ENCODE measurements at places on chromosomes 5 and 9.

GRCh38 chr5:62206150-62206829 lies 99.7 kb upstream of the KIF2A start:
- DNase-seq, result no peak

DNA sequence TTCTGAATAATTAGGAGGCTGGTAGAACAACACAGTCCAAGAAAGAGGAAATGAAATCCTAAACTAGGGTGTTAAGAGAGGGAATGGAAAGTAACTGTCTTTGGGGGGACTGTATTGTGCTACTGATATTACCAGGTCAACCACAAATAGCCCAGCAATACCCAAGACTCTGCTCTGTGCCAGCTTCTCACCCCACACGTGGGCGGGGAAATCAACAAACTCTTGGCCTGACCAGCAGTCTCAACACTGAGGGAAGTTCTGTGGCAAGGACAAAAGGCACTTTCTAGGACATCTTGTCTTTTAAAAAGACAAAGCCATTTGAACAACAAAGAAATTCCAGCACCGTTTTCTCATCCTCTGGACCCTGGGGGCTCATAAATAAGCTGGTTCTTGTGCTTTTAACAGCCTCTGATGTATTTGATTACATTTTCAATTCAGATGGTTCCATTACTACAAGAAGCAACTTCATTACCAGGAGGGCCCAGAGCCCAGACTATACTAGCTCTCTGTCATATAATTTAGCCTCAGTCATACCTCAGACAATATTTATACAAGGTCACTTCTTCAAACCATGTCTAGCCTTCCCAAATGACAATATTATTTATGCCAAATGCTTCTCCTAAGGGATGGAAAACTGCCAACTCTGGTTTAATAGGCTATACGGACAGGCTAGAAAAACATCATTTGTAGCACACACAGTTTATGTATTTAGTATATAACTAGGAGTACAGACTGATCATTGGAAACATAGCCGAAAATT lies 297.8 kb downstream of the CWC27 start:
- no peak for DNase-seq

- DNase-seq, result no peak
Observed at GRCh38 chr5:98076501-98076900, 697.0 kb upstream of the RGMB start.

GRCh38 chr5:60700416-60700757 lies 421 bp upstream of the DEPDC1B start:
- DNase-seq, result no peak

- no peak for DNase-seq
Observed at GRCh38 chr5:91302958-91303357, 80.2 kb downstream of the ARRDC3 start.

GRCh38 chr9:88820055-88820454 lies 171.2 kb upstream of the S1PR3 start:
- no peak for DNase-seq

- no peak for DNase-seq
Observed at GRCh38 chr5:94181895-94182294, 436.5 kb downstream of the KIAA0825 start.

GRCh38 chr5:93967923-93968322 lies 226.5 kb upstream of the POU5F2 start:
- no peak for DNase-seq

DNA sequence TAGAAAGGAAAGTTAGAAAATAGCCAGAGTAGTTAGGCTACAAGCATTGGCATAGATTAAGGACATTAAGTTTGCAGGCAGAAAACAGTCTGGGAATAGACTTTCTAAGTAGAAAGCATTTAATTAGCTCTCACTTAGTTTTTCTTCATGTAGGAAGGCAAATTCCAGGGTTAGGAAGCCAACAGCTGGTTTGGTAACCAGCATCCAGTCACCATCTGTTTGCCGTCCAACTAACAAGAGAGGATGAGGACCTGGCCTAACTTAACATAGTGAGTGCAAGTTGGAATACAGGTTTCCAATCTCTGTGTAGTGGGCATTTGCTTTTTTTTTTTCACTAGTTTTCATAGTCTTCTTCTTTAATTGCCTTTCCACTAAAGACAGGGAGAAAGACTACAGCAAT lies 121.7 kb upstream of the NR3C1 start:
- no peak for DNase-seq

DNA sequence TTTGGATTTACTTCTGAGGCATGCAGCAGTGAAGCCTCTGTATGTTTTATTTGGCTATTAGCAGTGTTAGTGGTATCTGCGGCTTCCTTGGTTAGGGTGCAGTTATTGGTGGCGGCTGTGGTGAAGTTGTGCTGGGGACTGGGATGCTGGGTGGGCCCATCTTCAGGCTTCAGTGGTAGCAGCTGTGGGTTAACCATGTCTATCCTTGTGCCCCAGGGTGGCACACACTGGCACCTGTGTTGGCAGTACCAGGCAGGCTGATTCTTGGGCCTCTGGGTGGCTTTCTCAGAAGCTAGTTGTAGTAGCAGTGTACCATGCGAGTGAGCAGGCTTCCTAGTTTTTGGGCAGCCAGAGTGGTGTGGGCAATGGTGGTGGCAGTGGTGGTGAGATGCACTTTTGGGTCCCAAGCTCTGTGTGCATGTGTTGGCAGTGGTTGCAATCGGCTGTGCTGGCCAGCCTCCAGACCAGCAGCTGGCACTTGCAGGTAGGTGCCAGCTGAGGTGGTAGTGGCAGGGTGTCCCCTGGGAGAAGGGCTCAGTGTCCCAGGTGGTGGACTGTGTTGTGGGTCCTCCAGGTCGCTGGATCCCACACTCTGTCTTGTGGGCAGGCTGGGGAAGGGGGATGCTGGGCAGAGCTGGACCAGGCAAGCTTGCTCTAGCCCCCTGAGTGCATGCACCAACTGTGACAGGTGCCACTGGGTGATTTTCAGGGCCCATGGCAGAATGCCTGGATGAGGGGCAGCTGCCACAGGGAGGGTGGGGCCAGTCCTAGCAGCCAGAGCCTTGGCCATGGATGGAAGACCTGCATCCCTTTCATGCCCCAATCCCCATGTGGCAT lies 13.6 kb downstream of the AHRR start:
- DNase-seq, result no peak

- DNase-seq, result no peak
Observed at GRCh38 chr5:175079707-175080106, 355.3 kb downstream of the MSX2 start.

DNA sequence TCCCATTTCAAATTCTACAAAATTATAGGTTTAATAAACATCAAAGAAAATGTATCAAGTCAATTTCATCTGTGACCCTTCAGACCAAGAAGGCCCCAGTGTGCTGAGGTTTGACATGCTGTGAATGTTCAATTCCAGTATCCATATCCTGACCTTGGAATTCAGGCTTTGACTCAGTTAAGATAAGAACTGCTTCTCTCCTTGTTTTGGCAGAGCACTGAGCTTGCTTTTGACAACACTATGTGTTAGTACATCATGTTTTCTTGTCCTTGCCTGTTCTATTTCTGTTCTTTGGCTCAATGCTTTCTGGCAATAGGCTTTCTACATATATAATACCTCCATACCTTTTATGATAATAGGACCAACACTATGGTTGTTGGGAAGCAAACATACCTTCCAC lies 105.6 kb downstream of the PLCXD3 start:
- DNase-seq, result no peak

DNA sequence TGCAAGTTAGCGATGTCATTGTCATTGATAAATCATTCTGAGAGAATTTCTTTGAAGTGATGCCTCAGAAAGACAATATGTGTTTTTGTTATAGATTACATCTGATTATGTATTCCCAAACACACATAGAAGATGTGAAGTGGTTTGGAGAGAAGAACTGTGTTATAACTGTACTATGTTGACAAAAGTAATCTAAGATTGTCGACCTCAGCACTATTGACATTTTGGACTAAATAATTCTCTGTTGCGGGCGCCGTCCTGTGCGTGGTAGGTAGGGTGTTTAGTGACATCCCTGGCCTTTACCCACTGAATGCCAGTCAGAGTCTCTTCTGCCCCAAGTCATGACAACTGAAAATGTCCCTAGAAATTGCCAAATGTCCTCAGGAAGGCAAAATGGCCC lies 77.8 kb downstream of the CFAP90 start:
- DNase-seq, result no peak

GRCh38 chr5:151608522-151608921 lies 17.4 kb upstream of the FAT2 start:
- DNase-seq, result no peak

GRCh38 chr9:127336506-127337352 lies 60.2 kb upstream of the SLC2A8 start:
- DNase-seq, result no peak

DNA sequence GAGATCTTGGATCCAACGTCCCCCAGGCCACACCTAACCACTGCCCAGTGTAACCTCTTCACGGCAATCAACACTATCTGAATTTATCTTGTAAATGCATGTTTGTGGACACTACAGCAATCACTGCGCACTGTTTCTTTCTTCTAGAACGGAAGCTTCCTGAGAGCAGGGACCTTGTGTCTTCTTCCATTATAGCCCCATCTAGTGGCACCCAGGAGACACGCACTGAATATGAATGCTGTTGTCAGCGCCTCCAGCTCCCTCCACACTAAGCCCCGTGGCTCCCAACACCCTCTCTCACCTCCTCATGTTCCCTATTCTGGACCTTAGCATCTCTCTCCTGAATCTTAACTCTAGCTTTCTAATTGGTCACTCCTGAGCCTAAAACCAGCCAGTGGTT lies 72.7 kb downstream of the SMIM23 start:
- DNase-seq, result no peak

DNA sequence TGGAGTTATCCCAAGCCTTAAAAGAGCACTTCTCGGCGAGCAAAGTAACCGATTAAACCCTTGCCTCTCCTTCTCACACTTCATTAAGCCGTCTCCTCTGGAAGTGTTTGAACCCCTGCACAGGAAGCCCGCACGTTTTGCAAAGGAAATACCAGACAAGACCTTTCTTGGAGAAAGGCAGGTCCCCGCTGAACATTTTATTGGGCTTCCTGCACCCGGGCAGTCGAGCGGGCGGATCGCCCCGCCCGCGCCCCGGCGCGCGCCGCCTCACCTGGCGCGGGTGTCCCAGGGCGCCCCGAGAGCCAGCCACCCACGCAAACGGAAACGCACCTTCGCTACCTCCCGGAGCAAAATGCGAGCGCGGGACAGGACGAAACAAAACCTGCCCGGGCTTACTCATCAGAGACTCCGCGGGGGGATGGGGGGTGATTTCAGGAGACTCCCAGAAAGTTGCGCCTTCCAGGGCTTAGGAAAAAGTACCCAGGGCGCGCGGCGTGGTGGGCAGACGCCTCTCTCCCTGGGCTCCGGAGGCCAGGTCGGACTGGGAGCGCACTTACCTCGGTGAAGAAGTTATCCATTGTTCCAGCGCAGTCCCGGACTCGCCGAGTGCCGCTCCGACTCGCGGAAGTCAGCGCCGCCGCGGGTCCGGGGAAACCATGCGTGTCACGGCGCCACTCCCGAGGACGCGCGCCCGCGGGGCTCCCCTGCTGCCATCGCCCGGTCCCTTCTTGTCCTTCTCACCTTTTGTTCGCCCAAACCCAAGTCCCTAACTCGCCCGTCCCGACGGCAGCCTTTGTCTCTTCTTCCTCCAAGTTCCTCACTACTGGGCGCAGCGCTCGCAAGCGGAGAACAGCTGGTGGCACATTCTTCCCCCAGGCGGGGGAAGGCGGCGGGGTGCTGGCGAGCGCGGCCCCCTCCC lies 598 bp downstream of the MYO10 start:
- no peak for DNase-seq

DNA sequence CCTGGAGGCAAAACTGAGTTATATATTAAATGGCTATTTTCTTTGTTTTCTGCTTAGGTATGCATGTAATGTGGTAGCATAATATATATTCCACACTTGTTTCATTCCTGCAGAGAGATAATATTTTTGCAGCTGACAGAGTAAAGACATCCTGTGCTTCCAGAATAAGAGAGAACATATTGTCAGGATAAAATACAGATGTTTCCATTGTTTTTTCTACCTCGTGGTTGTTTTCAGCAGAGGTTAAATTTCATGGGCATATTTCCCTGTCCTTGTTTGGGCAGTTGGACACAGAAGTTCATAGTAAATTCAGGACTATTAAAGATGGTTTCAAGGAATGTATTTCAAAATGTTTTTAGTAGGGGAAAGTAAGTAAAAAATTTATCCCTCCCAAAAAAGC lies 47.6 kb upstream of the MEGF10 start:
- no peak for DNase-seq

GRCh38 chr5:3382782-3383181 lies 212.8 kb upstream of the IRX1 start:
- DNase-seq, result no peak

Measured in activated CD8-positive, alpha-beta memory T cell treated with anti-CD3 and anti-CD28 coated beads for 1 hour (primary cell).